Sigmoid colon (tissue), 7 donors: ENCODE measurements at places on chromosomes 3 and 15. TPM values are rescaled to one million over a fixed set of nuclear protein-coding genes. Genes with fewer than 3 reads are reported as not detected.

GABPB1 gene
- total RNA-seq = 15.0 TPM

PLA2G4E gene
- not detected for total RNA-seq

GADL1 gene
- total RNA-seq = not detected

SOX14 gene
- not detected for total RNA-seq

CCDC174 gene
- 20.5 TPM for total RNA-seq

GATM gene
- 51.4 TPM for total RNA-seq

DUOXA2 gene
- not detected for total RNA-seq

ALDH1A3 gene
- 55.4 TPM for total RNA-seq

NEIL1 gene
- total RNA-seq = 22.2 TPM

MORC1 gene
- not detected for total RNA-seq

THSD4 gene
- total RNA-seq = 1.4 TPM

MFAP1 gene
- total RNA-seq = 12.7 TPM

EPHA6 gene
- total RNA-seq = 39.3 TPM

OR5K2 gene
- total RNA-seq = not detected

PTH1R gene
- total RNA-seq = 9.0 TPM

GASK1A gene
- 8.1 TPM for total RNA-seq

MAP3K13 gene
- total RNA-seq = 26.0 TPM

RAB5A gene
- 61.4 TPM for total RNA-seq

LRRC15 gene
- total RNA-seq = under 0.01 TPM

TRPM7 gene
- 43.2 TPM for total RNA-seq

SLC6A11 gene
- total RNA-seq = 0.14 TPM

CCDC50 gene
- total RNA-seq = 105 TPM

ULK3 gene
- 46.8 TPM for total RNA-seq

UBP1 gene
- 92.0 TPM for total RNA-seq

GRIP2 gene
- 0.68 TPM for total RNA-seq

PIERCE2 gene
- 5.6 TPM for total RNA-seq

PP2D1 gene
- total RNA-seq = not detected

ITIH1 gene
- total RNA-seq = not detected

CHST14 gene
- total RNA-seq = 10.2 TPM

CHRNA3 gene
- 11.1 TPM for total RNA-seq

TMEM158 gene
- total RNA-seq = 11.8 TPM

HRH1 gene
- total RNA-seq = 3.9 TPM

IQCF5 gene
- total RNA-seq = not detected

PLIN1 gene
- total RNA-seq = 0.95 TPM

SLC51B gene
- not detected for total RNA-seq

GP9 gene
- total RNA-seq = not detected

FBLN2 gene
- 36.7 TPM for total RNA-seq

WDR93 gene
- total RNA-seq = not detected

C2CD4A gene
- total RNA-seq = 0.27 TPM

SLC30A4 gene
- 9.2 TPM for total RNA-seq

GOLGA8G gene
- total RNA-seq = not detected

GUCA1C gene
- not detected for total RNA-seq

DISP2 gene
- 0.36 TPM for total RNA-seq

C3orf85 gene
- not detected for total RNA-seq

ACTRT3 gene
- total RNA-seq = 1.8 TPM

CTXND1 gene
- 0.71 TPM for total RNA-seq

PPARG gene
- total RNA-seq = 11.5 TPM

SEMA3B gene
- 7.9 TPM for total RNA-seq

RTP1 gene
- total RNA-seq = not detected

COX17 gene
- 40.7 TPM for total RNA-seq

AP3B2 gene
- 4.2 TPM for total RNA-seq

POLQ gene
- 0.16 TPM for total RNA-seq

PLSCR2 gene
- total RNA-seq = not detected

FES gene
- 29.3 TPM for total RNA-seq

HDGFL3 gene
- 58.0 TPM for total RNA-seq

TUSC7 gene
- total RNA-seq = not detected

SH3GL3 gene
- total RNA-seq = not detected

CHAC1 gene
- 1.8 TPM for total RNA-seq

GNAT1 gene
- total RNA-seq = not detected

SI gene
- total RNA-seq = not detected
